ENCODE measurements at places on chromosomes 3 and 15. TPM values are rescaled to one million over a fixed set of nuclear protein-coding genes. Genes with fewer than 3 reads are reported as not detected.

DNA sequence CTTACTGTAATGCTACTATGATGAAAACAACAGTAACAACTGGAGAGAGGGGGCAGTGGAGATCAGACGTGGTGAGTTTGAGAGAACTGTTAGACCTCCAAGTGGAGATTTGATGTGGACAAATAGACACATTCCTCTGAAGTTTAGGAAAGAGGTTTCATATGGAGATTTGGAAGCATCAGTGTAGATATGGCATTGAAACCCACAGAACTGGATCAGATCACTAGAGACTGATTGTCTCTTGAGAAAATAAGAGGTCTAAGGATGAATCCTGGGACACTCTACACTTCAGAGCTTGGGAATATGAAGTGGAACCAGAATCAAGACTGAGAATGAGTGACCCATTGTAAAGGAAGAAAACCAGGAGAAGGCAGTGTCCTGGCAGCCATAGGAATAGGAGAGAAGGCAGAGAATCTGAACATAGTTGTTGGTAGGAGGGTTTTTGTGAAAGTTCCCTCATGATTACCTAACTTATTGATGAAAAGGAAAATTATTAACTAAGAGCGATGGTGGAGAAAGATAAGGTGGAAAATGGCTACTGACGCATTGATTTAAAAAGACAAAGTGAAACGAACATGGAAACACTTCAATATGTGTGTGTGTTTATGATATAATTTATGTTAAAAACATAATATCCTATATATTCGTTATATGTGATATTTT is 29.7 kb upstream of the PYDC2 start:
- H3K27ac ChIP-seq, result no peak overlapping the region
- H3K27me3 ChIP-seq, result no peaks in the 10 kb centered on the region
- no peaks in the 10 kb centered on the region for H3K36me3 ChIP-seq
- H3K4me1 ChIP-seq, result peaks cover 5% of the 10 kb centered on the region

GRCh38 chr3:139522421-139522820 is 17.1 kb downstream of the RBP1 start:
- no peaks in the 10 kb centered on the region for H3K27me3 ChIP-seq
- peaks cover 2% of the 10 kb centered on the region for H3K36me3 ChIP-seq
- H3K4me3 ChIP-seq, result no peak overlapping the region
- no peak for DNase-seq
- H3K27ac ChIP-seq, result no peak overlapping the region

DNA sequence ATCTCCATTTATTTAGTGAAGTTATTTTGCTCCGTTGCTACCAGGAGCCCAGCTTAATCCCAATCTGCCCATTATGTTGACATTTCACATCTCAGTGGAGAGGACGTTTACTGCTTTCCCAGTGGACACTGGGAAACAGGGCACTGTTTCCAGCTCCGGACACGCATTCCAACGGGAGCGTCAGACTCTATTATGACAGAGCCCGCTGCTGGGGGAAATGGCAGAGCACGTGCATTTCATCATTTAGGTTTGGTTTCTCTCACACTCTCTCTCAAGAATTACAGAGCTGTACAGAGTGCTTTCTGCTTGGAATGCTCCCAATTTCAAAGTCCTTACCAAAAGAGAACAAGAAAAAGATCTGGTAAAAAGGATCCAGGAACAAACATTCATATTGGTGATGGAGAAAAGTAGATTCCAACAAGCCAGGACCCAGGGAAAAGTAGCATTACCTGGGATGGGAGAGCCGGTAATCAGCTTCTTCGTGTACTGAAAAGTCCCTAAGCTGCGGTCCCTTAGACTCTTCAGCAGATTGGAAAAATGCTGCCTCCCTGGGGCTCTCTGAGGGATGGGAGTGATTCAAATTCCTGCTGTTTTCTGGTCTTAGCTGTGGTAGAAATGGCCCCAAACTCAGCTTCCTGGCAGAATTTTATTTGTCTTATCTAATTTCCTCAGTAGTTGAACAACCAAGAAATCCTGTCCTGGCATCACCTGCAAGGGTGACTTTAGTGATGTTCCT is 136.0 kb upstream of the THBS1 start:
- H3K4me3 ChIP-seq, result no peak overlapping the region
- peak; percentile 55 for DNase-seq
- H3K36me3 ChIP-seq, result no peaks in the 10 kb centered on the region

TMIE gene
- total RNA-seq, result 0.85 TPM

SLC27A2 gene
- total RNA-seq, result not detected

- no peak overlapping the region for H3K27ac ChIP-seq
- H3K4me1 ChIP-seq, result no peaks in the 10 kb centered on the region
- H3K27me3 ChIP-seq, result no peaks in the 10 kb centered on the region
- no peak for DNase-seq
- no peak overlapping the region for H3K4me3 ChIP-seq
These were observed 30.4 kb downstream of the SECISBP2L start for GRCh38 chr15:49015896-49016295.

COL6A5 gene
- total RNA-seq, result not detected

REC114 gene
- total RNA-seq, result 2.3 TPM

GRCh38 chr15:69075440-69075839 is 60.9 kb downstream of the NOX5 start:
- no peaks in the 10 kb centered on the region for H3K27me3 ChIP-seq
- no peak overlapping the region for H3K27ac ChIP-seq
- peak; percentile 72 for DNase-seq
- no peak overlapping the region for H3K4me3 ChIP-seq
- no peaks in the 10 kb centered on the region for H3K4me1 ChIP-seq
- H3K36me3 ChIP-seq, result no peaks in the 10 kb centered on the region

- H3K36me3 ChIP-seq, result no peaks in the 10 kb centered on the region
- no peaks in the 10 kb centered on the region for H3K27me3 ChIP-seq
- no peak overlapping the region for H3K4me3 ChIP-seq
- no peaks in the 10 kb centered on the region for H3K4me1 ChIP-seq
- DNase-seq, result no peak
These were observed 180.5 kb downstream of the RSL24D1 start for GRCh38 chr15:55016225-55016624.

GALNT15 gene
- total RNA-seq, result 0.18 TPM

- H3K4me1 ChIP-seq, result peaks cover 11% of the 10 kb centered on the region
- H3K27ac ChIP-seq, result no peak overlapping the region
- no peak overlapping the region for H3K4me3 ChIP-seq
- H3K36me3 ChIP-seq, result no peaks in the 10 kb centered on the region
These were observed 3.2 kb upstream of the PLXND1 start for GRCh38 chr3:129609591-129610182.

GRCh38 chr3:66256806-66257205 is 36.0 kb downstream of the SLC25A26 start:
- H3K27me3 ChIP-seq, result no peaks in the 10 kb centered on the region
- H3K36me3 ChIP-seq, result no peaks in the 10 kb centered on the region
- DNase-seq, result no peak
- no peaks in the 10 kb centered on the region for H3K4me1 ChIP-seq

- no peaks in the 10 kb centered on the region for H3K36me3 ChIP-seq
- no peak for DNase-seq
- H3K4me1 ChIP-seq, result no peaks in the 10 kb centered on the region
These were observed 26.4 kb upstream of the KBTBD12 start for GRCh38 chr3:127888564-127889107.

DNA sequence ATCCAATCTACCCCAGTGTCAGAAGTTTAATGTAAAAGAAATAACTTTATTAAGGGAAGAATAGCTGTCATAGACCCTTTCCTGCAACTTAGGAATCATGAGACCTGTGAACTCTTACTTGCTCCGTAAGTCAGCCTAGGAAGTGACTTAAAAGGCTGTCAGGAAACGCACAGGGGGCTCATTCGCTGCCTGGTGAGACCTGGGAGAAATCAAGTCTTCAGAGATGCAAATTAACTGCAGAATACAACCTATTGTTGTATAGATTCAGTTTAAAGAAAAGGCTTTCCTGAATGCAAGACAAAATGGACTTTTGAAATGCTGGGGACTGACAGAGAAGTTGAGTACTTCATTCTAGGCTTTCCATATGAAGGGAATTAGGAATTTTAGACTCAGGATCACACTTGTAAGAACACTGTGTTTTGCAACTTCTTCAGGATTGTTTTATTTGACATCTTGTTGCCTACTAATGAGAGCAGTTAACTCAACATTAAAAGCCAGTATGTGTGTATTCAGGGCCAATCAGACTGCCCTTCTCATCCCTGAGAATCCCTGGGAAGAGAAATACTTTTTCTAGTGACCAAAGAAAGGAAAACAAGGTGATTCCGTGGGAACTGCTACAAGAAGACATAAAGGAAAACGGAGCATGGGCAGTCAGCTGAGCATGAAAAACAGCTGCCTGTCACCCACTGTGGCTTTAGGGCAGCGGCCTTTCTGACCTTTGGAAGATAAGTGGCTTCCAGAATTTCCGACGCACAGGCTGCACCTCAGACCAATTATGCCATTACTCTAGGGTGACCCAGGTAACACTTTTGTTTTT is 18.5 kb upstream of the DPPA4 start:
- no peak for DNase-seq
- no peaks in the 10 kb centered on the region for H3K27me3 ChIP-seq
- no peak overlapping the region for H3K4me3 ChIP-seq
- no peaks in the 10 kb centered on the region for H3K36me3 ChIP-seq

DNA sequence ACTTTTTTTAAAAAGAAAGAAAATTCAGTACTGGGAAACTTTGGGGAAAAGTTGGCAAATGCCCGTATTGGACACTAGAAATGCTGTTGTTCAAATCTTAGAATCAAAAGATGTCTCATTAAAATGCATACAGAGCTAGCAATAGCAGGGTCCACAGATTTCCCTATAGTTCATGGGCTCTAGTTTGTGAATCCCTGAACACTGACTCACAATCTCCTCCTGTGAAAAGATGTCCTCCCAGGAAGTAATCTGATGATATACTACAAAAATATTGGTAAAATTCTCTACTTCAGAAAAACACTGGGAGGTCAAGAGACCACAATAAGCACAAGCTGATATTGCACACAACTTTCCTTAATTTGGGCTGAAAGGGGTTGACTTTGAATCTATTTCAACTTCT is 568.4 kb upstream of the ZNF385D start:
- no peaks in the 10 kb centered on the region for H3K36me3 ChIP-seq
- H3K4me1 ChIP-seq, result peaks cover 4% of the 10 kb centered on the region
- H3K27ac ChIP-seq, result no peak overlapping the region
- H3K27me3 ChIP-seq, result no peaks in the 10 kb centered on the region
- H3K4me3 ChIP-seq, result no peak overlapping the region
- DNase-seq, result no peak

GRCh38 chr3:136366289-136366688 is 116.1 kb downstream of the PCCB start:
- no peaks in the 10 kb centered on the region for H3K27me3 ChIP-seq
- peaks cover 9% of the 10 kb centered on the region for H3K36me3 ChIP-seq
- H3K4me1 ChIP-seq, result no peaks in the 10 kb centered on the region
- DNase-seq, result peak; percentile 51
- no peak overlapping the region for H3K4me3 ChIP-seq
- H3K27ac ChIP-seq, result peak overlapping the region; percentile 14
